ENCODE measurements at places on chromosomes 7 and 10.

GRCh38 chr7:35819954-35820703, 19.3 kb downstream of the SEPTIN7 start:
- no peak for DNase-seq

GRCh38 chr7:159212226-159212625, 67.6 kb upstream of the VIPR2 start:
- DNase-seq, result no peak

DNA sequence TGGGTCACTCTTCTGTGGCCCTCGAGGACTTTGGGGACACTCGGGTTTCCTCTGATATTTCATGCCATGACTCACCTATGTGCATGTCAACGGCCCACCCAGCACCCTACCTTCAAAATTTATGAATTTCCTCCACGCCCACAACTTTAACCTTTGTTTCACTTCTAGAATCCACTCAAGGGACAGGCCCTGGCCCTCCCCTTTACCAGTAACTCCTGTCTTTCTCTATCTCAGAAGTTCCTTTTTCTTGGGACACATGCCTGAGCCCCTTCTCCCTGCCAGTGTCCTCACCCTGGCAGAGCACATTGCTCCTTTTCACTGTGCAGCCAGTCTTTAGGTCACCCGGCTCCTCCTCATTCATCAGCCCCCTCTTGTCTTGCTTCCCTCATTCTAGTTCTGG, 282.5 kb upstream of the KLF6 start:
- DNase-seq, result no peak

DNA sequence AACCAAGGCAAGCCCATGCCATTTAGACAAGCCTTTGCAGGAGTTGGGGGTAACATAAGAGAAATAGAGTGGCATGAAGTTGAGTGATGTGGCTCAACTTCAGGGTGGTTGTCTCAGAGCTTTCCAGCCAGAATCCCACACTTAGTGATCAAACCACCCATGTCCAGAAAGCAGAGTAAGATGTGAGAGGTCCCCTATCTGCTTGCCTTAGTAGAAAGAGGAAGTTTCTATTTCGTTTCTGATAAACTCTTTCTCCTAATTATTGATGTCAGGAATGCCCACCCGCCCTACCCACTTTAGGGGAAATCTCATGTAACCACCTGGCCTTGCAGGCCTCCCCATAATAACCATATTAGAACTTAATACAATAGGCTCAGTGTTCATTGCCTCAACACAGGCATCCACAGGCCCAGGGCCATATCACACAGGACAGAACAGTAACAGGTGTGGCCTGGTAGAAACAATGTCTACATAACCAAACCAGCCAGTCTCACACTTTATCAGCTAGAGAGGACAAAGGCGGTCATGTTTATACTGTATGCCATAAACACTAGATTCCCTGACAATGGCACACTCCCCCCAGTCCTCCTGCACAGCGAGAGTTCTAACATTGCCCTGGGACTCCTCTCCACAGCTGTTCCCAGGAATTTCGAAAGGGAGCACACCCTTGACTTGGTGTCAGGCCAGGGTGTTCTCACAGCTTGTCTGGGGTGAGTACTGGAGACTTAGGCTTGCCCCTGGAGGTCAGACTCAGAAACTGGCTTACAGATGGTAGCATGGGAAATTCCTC, 364.4 kb downstream of the CXCL12 start:
- DNase-seq, result no peak

DNA sequence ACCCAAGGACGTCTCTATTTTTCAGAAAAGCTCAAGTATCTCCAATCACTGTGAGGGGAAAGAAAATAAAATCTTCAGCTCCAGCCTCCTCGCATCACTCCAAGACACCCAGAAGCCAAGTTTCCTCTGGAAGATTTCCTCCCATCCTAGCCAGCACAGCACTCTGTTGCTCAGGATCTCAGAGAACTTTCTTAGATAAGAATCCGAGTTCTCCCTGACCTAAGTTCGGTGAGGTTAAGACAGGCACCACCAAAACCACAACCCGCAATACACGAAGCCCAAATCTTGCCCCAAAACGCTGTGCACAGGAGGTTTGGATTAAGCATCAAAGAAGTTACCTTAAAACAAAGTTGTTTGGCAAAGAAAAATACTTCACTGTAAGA, 4.2 kb downstream of the FAM53B start:
- DNase-seq, result no peak

DNA sequence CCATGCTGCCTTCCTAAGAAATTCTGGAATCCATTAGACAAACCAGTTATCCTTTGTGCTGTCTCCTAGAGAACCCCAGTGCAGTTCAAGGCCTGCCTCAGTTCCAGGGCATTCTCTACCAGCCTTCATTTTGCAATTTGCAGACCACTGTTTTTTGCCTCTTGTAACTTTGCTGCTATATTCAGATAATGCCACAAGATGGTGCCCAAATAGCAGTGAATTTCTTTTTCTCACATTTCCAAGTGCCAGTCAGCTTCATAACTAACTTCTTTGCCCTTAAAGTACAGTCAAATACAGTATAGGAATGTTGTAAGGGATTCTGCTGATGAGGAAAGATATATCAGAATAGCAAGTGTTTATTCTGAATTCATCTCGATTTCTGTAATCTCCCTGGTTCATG, 25.2 kb downstream of the LOXL4 start:
- no peak for DNase-seq

- no peak for DNase-seq
Observed at GRCh38 chr10:8543361-8544056, 489.0 kb downstream of the GATA3 start.

GRCh38 chr10:37803269-37803668, 54.1 kb downstream of the ZNF248 start:
- DNase-seq, result no peak

DNA sequence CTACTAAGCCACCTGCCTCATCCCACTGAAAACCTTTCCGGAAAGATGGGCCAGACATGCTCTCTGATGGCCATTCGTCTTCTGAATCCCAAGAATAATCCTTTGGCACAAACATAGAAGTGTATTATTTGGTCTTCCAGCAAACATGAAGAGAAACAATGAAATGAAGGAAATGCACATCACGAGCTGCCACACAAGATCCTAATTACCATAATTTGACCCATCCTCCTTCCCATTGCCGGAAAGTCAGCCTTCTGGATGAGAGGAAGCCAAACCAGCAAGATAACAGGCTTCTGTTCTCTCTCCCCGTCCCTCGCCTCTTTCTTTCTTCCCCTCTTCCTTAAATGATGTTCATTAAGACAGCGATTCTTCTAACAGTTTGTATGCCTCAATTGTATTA, 218.9 kb upstream of the KMT2E start:
- no peak for DNase-seq

- DNase-seq, result no peak
Observed at GRCh38 chr7:149796287-149796860, 23.0 kb upstream of the ZNF467 start.

- DNase-seq, result no peak
Observed at GRCh38 chr7:2572101-2572842, 13.5 kb downstream of the IQCE start.

DNA sequence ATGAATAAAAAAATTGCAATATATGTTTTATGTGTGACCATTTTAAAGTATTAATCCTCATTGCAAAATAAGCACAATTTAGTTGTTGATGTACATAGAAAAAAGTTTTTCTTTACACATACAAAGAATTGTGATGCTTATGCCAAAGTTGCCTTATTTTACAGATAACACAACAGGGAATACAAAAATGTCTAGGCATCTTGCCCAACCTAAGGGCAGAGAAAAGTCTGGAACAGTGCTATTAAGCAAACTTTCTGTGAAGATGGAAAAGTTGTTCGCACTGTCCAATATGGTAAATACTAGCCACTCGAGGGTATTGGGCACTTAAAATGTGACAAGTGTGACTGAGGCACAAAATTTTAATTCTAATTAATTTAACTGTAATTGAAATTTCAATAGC, 190.2 kb upstream of the HGF start:
- DNase-seq, result no peak

- peak; percentile 73 for DNase-seq
Observed at GRCh38 chr7:100887516-100888290, 1.8 kb downstream of the UFSP1 start.

GRCh38 chr10:129767751-129768150, 196.3 kb downstream of the EBF3 start:
- no peak for DNase-seq

GRCh38 chr7:28729727-28730126, 228.4 kb downstream of the TRIL start:
- no peak for DNase-seq

- DNase-seq, result peak; percentile 83
Observed at GRCh38 chr10:124740369-124741280, 3.6 kb downstream of the FAM53B start.

DNA sequence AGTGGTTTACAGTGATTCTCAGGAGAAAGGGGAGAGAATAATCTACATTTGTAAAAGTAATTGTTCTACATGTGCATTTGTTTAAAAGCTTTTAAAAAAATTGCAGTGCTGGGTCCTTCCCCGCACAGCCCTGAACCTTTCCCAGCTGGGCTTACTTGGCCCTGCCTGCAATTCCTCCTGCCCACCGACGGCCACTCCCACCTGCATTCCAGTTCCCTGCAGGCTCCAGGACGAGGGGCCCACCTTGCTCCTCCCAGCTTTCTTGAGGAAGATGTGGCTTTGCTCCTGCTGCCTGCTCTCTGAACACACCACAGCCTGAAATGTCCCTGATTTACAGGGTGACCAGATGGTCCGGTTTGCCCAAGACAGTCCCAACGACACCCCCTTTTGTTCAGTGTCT, 222.7 kb downstream of the PRPF18 start:
- no peak for DNase-seq

DNA sequence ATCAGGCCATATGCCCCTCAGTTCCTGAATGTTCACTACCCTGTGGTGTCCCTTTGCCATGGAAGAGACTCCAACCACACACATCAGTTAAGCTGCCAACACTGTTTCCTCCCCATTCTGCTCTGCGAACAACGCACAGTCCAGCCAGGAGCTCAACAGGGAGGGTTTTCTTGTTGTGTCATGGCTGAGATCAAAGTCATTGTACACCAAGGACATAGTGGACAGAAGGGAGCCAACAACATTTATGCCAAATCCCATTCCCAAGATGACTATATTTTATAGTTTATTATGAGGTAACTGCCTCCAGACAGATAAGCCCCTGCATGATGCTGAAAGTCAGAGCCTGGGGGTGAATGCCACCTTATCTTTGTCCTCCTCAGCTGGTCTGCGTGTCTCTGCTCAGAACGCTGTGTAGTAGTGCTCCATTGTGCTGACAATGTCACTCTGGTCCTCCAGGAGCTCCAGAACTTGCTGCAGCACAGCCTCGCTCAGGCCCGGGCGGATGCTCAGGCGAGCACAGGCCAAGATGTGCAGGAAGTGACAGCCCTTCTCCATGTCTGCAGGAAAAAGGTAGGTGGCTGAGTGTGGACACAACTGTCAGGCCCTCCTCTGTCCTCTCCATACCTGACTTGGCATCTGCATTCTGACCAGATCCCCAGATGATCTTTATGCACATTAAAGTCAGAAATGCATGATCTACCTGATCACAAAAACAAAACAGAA, 27.1 kb upstream of the SH3PXD2A start:
- DNase-seq, result no peak

GRCh38 chr10:60549686-60550085, 160.0 kb upstream of the ANK3 start:
- peak; percentile 20 for DNase-seq

DNA sequence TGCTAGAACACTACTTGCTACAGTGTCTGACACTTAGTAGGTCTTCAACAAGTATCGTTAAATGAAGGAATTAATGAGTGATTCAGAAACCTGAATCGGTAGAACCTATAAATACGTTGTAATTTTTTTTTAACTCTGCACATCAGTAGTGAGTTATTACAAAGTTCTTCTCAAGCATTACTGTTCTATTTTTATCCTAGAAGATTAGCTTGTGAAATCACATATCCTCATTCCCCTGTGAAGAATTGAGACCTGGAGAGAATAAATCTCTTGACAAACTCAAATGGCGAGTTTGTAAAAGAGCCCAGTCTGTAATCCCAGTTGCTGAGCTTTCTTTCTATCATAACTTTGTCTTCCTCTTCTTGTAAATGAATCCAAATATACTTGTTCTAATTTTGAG, 34.7 kb downstream of the HYAL4 start:
- no peak for DNase-seq

DNA sequence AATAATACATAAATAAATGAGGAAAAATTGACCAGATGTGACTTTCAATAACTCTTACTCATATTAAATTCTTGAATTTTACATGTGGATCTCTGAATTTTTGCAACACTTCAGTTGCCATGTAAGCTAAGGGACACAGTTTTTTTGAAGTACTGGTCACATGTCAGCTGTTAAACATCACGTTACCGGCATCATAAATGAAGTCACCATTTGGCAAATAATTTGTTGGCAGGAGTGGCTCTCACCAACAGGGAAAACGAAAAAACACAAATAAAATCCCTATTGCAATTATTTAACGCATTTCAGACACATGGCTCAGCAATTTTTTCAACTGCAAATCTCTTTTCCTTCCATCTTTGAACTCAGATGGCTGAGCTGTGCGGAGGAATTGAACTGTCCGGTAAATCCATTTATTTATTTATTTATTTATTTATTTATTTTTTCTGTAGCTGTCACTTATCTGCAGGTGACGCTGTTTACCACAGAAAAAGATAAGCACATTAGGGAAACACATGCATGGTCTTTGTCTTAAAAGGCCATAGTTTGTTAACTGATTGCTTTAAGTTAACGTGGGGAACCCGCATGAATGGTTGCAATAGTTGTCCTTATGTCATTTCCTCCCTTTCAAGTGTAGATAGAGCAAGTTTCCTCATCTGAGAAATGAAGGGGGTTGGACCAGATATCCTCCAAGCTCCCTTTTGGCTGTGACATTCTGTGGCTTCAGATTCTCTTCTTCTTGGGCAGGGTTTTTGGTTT, 64.7 kb upstream of the JAZF1 start:
- peak; percentile 52 for DNase-seq

DNA sequence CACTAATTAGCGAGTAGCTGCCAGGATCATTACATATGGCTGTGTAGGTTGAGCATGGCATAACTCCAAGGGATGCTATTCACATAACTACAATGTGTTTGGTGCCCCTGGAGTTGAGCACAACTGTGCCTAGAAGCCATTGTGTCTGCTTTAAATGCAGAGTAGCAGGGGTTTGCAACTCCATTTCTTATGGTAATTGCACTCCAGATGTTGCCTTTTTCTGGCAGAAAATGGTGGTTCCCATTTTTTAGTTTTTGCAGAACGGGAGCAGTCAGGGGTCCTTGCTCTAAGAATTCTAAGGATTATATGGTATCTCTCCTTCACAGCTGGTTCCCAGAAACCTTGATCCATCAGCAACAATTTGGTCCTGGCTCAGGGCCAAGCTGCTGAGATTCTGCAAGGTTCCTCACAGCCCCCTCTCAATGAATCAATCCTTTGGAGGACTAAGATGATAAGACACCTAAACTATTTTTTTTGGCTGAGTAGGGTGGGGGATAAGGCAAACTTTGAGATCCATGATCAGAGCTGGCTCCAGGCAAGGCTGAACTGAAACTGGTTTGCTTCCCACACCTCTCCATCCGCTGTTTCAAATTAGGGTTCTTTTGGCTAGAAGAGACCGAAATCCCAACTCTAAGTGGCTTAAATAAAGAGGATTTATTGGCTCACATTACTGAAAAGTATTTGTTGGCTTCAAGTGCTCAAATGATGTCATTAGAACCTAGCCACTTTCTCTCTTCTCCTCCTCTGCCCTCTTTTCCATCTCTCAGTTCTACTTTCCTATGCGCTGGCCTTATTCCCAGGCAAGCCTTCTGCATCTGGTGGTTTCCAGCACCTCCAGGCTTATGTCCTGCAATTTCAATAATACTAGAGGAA, 97.5 kb upstream of the CCDC6 start:
- no peak for DNase-seq
